ENCODE measurements at places on chromosomes 2 and 18. TPM values are rescaled to one million over a fixed set of nuclear protein-coding genes. Genes with fewer than 3 reads are reported as not detected.

COL5A2 gene
- total RNA-seq = 0.98 TPM

- no peak overlapping the region for H3K27ac ChIP-seq
- no peak for DNase-seq
- H3K4me1 ChIP-seq = no peaks in the 10 kb centered on the region
- no peaks in the 10 kb centered on the region for H3K36me3 ChIP-seq
- no peaks in the 10 kb centered on the region for H3K27me3 ChIP-seq
Observed at GRCh38 chr2:148990968-148991367, 47.5 kb upstream of the LYPD6B start.

- no peaks in the 10 kb centered on the region for H3K36me3 ChIP-seq
- no peak for DNase-seq
- no peak overlapping the region for H3K4me3 ChIP-seq
- no peak overlapping the region for H3K27ac ChIP-seq
Observed at GRCh38 chr18:79578396-79579260, 101.0 kb upstream of the CTDP1 start.

TBR1 gene
- total RNA-seq = not detected

DNA sequence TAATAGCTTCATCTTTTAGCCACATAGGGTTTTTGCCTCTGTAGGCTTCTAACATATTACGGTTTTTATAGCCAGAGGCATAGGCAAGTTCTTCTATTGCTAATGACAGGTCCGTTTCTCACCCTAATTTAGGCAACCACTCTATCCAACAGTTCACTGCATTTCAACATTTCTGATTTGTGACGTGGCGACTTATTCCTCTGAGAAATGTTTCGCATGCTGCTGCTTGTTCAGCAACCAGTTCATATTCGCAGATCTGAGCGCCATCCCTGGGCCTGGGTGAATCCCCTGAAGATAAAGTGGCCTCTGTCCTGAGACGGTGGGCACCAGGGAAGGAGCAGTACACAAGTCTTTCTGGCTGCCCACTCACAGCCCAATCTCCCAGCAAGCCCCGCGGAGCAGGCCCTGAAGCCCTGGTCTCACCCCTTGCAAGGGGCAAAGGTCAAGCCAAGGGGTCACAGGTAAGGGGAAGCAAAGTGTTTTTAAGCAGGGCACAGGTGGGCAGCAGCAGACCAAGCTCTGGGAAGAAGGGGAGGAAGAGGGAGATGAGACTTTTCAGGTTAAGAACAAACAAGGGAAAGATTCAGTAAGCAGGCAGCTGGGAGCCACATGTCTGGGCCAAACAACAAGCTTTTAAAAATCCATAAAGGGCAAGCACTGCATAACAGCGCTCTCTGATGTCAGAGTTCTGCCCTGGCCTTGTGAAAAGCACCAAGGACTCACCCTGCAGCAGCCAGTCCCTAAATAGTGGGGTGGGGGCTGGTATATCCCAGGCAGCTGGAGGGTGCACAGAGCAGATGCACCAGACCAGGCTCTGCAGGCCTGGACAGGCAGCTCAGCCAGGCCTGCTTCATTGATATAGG lies 10.8 kb upstream of the COX7A2L start:
- no peaks in the 10 kb centered on the region for H3K27me3 ChIP-seq
- no peak for DNase-seq
- no peaks in the 10 kb centered on the region for H3K36me3 ChIP-seq
- no peaks in the 10 kb centered on the region for H3K4me1 ChIP-seq

DNA sequence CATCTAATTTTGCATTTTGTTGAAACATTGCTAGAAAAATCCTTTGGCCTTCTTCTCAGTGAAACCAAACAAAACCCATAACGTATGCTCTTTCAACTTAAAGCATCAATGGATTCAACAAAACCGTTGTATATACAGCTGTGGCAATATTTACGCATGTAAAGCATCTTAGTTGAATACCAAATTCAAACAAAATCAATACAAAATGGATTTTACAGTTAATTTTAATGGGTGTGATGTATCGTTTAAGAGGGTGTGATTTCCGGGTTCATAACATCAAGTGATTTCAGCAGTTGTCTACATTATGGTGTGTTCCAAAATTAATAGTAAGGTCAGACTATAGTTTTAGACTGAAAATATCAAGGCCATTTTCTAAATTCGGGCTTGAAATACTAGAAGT lies 198.2 kb downstream of the TGIF1 start:
- H3K36me3 ChIP-seq = no peaks in the 10 kb centered on the region
- no peak for DNase-seq
- no peak overlapping the region for H3K27ac ChIP-seq
- H3K4me1 ChIP-seq = no peaks in the 10 kb centered on the region
- H3K4me3 ChIP-seq = no peak overlapping the region

Measured in naive thymus-derived CD4-positive, alpha-beta T cell (primary cell).